ENCODE measurements at places on chromosomes 5 and 9.

GRCh38 chr5:178106556-178107239 is 6.6 kb upstream of the N4BP3 start:
- no peak for DNase-seq

DNA sequence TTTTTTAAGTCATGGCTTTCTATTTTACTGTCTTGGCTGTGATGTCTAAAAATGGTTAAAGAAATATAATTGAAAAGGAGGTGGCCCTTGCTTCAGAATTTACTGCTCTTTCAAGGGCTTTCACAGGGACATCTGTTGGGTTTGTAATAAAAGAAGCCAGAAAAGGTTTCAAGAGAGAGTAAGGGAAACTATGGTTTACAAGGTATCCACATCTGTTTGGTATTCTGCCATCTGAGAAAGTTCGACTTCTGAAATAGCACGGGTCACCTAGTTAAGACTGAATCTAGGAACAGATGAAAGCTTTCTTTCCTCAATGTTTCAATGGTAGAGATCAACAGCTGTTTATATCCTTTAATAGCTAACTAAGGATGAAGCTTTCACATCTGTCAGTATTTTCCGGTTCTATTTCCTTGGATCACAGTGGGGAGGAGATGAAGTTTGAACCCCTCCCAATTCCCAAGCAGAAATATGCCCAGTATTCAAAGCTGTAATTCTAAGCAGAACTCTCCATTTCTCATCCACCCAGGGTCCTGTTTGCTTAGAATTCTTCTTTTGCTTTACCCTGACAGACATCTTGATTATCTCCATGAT is 72.8 kb upstream of the IFNK start:
- DNase-seq: no peak

GRCh38 chr5:80590766-80591165 is 20.7 kb upstream of the ANKRD34B start:
- no peak for DNase-seq

GRCh38 chr5:128234928-128235641 is 151.5 kb downstream of the SLC12A2 start:
- DNase-seq: no peak

GRCh38 chr9:68437785-68438184 is 81.4 kb downstream of the PGM5 start:
- DNase-seq: no peak

DNA sequence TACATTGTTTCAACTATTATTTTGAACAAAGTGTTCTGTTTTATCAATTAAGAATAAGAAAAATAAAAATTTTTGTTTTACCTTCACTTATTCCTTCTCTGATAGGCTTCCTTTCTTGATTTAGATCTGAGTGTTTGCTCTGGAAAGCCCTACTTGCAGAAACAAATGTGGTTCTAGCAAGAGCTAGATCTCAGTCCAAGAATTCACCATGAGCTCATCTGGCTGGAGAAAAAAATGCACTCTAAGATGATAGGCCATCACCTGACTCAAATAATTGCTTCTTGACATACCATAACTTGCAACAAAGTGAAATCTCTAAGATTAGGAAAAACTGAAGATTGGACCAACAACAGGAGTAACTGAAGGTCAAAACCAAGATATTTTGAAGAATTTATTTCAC is 6.3 kb upstream of the RLN2 start:
- no peak for DNase-seq

DNA sequence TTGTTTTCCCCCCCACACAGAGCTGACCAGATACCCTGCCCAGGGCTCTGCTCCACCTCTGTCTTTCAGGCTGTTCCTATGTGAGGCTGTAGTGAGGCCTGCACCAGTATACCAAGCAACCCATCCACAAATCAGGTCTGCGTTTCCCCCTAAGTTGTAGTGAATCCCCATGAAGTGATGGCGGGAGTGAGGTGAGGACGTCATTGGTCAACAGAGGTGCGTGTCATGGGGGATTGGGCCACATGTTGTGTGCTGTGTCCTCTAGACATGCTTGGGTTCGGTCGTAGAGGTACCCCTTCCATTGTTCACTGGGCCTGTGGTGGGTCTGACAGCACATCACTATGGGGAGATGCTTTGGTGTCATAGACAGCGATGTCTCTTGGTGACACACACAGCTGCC is 184.6 kb downstream of the CACNA1B start:
- DNase-seq: no peak

GRCh38 chr5:125274211-125274610 is 527.8 kb upstream of the ZNF608 start:
- no peak for DNase-seq

GRCh38 chr5:38078161-38078560 is 180.2 kb upstream of the EGFLAM start:
- DNase-seq: no peak

- DNase-seq: no peak
Observed at GRCh38 chr5:181164076-181164952, 16.9 kb downstream of the OR2V2 start.

- no peak for DNase-seq
Observed at GRCh38 chr9:113888336-113888735, 12.2 kb downstream of the ZNF618 start.

- DNase-seq: no peak
Observed at GRCh38 chr9:98241357-98242300, 13.8 kb downstream of the TBC1D2 start.

DNA sequence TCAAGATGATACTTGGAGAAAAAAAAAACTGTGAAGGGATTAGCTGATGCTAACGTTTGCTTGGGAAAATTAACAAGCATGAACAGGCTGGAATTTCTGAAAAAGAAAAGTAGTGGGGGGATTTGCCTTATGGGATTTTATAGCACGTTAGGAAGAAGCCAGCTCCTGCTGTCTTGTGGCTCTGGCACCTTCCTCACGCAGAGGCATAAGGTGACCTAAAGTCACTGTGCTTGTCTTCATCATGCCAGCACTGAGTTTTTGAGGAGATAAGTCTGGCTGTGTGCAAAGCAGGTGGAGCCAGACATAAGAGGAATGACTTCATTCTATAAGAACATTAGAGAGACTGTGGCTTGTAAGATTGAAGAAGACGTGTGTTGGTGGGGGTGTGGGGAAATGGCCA is 94.4 kb upstream of the MAP1B start:
- DNase-seq: no peak

DNA sequence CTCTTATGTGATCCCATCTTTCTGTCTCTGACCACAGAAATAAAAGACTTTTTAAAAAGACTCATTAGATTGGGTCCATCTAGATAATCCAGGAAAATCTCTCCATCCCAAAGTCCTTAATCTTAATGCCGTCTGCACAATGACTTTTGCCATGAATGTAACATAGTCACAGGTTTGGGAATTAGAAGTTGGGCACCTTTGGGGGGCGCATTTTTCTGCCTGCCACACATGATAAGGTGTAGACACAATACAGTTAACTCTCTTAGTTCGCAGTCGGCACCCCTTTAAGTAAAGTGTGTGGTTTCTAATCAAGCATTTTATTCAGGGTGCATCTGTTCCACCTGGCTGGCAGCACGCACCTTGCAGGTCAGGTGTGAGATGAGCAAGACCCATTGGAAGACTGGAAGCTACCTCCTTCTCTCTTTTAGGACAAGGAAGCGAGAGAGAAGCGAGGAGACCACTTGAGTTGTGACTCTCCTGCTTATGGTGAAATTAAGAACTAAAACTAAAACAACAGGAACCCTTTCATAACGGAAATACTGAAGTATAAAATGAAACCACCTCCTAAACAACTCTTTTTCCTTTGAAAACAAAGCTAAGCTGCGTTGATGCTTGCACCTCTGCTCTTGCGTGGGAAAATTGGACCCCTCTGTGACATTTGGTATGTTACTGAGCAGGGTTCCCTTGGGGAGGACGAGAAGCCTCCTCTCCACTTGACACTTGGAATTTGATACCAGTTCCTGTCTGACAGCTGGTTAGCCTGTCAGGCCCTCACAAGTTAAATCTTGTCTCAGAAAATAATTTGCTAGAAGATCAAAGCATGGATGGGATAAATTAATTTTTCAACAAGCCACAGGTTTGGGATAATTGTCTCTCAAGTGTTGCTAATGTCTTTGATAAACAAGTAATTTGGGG is 304.6 kb upstream of the DMRT1 start:
- peak; percentile 27 for DNase-seq

DNA sequence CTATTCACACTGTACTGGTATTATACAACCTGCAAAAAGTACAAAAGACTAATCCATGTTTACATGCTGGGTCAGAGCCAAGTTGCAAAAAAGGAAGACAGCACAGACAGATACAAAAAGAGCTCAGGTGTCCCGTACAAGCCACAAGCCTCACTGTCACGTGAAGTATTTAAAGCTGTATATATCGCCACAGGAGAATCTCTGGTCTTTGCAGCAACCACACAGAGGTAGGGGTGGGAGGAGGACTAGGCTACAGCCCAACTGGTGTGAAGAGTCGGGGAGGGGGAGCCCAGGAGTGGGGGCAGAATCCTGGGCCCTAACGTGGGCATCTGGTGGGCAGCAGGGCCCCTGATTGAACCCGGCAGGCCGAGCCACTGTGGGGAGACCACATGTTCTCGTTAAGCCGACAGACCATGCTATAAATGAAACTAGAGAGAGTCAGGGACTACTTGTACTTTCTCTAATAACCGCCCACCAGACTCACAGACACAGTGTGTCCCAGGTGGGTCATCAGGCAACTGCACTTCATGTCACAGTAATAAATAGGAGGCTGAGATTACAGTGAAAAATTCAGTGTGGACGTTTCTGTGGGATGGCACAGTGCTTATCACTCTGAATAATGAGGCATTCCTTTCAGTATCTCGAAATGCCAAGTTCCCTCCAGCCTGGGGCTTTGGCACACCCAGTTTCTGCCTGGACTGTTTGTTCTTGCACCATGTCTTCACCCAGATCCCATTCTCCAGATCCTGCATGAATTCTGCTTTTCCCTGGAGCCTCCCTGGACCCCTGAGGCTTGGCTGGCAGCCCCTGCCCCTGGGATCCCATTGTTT is 79.3 kb upstream of the SH3PXD2B start:
- no peak for DNase-seq

DNA sequence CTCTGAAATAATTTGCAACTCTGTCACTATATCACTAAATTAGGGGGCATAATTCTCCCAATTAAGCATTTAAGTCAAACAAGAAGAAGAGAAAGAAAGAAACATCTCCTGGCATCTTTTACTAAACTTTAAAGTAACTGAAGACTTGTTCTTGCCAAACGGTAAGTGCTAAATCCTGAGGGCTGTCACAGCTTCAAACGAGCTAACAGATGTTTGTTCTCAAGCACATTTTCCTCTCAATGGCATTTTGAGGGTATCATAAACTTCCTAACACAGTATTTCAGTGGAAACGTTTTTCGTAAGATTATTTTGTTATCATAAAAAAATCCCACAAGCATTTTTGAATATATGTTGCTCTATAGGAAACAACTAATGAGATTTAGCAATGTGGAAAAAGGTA is 169.5 kb upstream of the TAS2R1 start:
- no peak for DNase-seq

DNA sequence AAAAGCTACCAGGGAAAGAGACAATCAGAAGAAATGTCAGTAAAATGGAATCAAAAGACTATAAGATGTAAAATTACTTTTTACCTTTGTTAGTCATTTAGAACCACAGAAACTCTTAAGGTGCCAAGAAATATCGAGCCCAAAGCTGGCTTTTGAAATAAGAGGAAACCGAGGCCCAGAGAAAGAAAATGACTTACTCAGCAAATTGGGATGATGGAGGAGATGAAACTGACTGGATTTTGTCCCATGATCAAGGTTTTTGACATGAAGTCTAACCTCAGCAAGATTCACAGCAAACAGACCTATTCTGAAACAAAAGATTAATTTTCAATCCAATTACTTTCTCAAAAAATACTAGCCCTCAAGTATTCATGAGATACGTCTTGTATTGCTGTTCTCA is 696.2 kb upstream of the WWC1 start:
- no peak for DNase-seq

GRCh38 chr5:61178702-61179101 is 16.4 kb upstream of the SMIM15 start:
- no peak for DNase-seq

GRCh38 chr5:126954981-126955380 is 75.4 kb downstream of the MARCHF3 start:
- no peak for DNase-seq

DNA sequence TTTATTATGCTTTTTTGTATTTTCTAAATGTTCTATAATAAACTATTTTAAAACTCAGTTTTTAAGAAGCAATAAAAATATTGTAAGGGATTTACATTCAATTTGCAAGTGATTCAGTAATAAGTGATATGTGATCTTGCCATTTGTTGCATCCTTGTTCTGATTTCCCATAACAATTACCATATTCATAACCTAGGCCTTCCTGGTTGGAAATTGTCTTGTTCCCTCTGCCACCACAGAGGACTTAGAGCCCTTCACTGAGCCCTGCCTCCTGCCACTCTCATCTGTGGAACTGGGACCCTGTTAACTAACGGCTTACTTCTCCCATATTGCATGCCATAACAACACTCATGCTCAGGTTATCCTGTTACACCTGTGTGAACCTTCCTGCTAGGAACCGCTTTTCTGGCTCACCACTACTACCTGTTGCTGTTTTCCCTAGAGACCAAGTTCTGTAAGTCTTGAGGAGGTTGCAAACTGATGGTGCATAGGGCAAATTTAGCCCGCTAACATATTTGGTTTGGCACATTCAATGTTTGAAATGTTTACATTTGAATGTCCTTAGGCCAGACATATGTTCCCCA is 32.9 kb upstream of the DTWD2 start:
- DNase-seq: no peak

DNA sequence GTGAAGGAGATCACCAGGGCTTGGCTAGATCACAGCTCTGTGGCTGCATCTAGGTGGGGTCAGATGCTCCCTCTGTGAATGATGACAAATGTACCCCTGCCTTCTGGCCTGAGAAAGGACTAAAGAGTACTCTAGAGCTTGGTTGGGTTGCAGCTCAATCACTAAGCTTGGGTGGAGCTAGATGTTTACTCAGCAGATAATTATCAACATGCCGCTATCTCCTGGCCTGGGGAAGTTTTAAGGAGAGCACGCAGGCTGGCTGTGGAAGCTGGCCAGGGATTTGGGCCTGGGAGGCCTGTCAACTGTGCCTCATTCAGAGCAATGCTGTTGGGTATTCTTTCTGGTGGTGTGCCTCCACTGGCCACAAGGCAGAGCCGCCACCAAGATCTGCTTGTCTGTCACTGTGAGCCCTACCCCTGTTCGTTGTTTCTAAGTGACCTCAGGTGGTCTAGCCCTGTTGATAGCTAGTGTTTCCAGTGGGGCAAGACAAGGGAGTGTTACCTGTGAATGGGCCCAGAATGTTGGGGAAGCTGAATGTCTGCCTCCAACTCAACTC is 181.7 kb downstream of the ADGRV1 start:
- no peak for DNase-seq

All from NCI-H510A (cell line).